SK-N-MC (cell line): ENCODE measurements at places on chromosomes 12 and 14.
A peak's percentile ranks its signal among the peaks of the same experiment; 100 is the strongest.

DNA sequence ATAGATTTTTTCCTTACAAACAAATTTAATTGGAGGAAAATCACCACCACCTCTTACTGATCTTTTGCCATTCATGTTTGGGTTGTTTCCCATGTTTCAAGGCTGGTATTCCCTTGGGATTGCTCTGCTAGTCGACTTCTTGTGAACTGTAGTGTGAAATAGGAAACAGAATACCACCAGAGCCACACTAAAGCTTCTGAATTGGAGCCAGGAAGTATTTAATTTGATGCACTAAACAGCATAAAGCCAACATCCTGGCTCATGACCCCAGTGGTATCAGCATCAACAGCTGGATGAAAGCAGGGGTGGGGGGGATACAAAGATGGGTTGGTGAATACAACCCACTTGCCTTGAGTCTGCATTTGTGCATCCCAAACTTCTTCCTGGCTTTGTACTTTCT is 127.5 kb downstream of the TBC1D30 start:
- DNase-seq = no peak

- DNase-seq = peak; percentile 66
Measured at GRCh38 chr12:70197345-70197744, 45.9 kb upstream of the CNOT2 start.

- DNase-seq = no peak
Measured at GRCh38 chr14:34038358-34039057, 87.6 kb upstream of the EGLN3 start.

DNA sequence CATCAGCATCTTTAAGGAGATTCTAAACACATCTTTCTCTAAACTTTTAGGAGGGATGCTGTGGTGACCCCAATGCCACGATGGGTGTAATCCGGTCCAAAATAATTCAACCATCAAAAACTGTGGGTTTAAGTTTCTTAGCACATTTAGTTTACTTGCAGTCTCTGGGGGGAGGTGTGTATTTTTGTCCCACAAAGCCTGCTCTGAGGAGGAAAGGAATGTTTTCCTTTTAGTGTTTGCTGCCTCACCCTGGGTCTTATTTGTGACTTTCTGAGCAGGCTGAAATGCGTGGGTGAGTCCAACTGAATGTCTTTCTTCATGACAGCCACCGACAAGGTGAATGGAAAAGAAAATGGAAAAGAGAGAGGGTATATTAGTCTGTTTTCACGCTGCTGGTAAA is 1324.7 kb downstream of the AACS start:
- DNase-seq = no peak

DNA sequence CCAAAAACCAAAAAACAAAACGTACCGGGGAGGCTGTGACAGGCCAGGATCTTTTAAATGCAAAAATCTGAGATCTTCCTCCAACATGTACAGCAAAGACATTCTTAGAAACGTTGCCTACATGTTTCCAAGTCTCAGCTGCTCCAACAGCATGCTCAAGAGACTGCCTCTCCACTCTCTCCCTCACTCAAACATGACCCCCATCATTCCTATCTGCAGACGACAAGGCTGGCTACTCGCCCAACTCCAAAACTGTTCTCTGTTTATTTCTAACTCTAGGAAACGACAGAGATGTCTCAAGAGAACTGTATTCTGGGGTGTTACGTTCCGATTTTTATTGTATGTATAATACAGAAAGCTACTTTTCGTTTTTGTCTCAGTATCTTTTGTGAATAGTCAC is 57.5 kb upstream of the TMCC3 start:
- no peak for DNase-seq

DNA sequence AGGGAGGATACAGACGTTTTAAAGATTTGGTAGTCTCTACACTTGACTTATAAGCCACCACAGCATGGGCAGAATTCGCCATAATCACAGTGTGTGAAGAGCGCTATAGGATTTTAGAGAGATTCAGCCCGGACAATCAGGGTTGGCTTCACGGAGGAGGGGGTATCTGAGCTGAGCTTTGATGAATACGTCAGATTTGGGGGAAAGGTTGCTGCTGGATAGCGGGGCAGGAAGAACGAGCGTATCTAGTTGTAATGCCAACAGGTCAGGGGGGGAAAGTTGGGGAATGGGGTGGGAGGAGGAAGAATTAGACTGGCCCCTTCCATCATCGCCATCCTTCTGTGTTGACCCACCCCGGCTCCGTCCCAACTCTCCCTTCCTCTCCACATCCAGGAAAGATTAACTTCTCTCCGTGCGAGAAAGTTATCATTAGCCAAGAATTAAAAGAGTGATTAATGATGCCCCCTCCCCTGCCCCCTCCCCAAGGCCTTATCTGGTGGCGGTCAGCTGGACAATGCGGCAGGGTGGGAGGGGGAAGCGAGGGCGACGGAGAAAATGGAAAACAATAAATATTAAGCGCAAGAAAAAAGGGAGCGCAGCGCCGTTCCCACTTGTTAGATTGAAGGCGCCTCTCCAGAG is 13.5 kb upstream of the GPATCH2L start:
- no peak for DNase-seq

- DNase-seq = no peak
Measured at GRCh38 chr14:65027127-65027799, 40.6 kb downstream of the FNTB start.

DNA sequence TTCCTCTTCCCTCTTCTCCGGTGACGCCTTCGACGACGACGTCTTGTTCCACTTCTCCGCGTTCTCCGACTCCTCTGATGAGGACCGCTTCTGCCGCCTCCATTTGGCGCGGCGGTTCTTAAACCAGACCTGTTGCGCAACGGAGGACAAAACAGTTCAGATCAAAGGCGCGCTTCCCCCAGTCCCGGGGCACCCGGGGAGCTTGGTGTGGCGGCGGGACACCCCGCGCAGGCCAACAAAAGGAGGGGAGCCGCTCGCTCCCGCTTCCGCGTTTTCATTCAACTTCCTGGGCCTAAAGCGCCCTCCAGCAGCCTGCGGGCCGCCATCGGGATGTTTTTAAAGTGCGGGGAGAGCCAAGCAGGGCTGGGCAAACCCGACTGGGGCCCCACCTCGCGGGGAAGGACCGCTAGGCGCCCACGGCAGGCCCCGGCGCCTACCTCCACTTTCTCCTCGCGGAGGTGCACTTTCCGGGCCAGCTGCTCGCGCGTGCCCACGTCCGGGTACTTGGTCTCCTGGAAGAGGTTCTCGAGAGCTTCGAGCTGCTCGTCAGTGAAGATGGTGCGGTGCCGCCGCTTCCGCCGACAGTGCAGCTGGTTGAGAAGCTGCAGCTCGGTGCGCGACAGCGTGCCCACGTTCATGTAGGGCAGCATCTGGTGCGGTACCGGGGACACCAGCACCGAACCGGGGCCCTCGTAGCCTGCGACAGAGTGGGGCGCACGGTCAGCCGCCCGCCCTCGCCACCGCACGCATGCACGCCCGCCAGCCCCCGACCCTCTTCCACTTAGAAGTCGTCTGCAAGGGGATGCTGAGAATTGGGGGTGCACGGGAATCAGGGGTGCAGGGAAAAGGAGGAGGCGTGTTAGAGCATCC is 1.2 kb downstream of the GSC start:
- no peak for DNase-seq

GRCh38 chr12:108752387-108752786 is 21.1 kb upstream of the CORO1C start:
- no peak for DNase-seq

- no peak for DNase-seq
Measured at GRCh38 chr14:103694572-103695026, 20.7 kb downstream of the XRCC3 start.

DNA sequence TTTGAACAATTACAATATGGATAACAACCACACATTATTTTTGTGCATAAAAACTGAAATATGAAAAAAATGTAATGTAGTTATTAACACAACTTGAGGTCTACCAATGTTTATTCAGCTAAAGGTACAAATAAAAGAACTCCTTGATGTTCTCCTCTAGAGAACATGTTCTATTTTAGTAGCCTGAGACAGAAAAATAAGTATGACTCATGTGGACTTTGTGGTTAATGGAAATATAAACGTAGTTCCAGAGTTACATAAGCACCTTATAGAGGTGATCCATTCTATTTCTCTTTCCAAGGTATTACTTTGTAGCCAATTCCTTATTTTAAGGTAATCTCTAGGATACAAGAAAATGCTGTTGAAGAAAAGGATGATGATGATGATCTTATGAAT is 25.7 kb downstream of the ALKBH1 start:
- no peak for DNase-seq

DNA sequence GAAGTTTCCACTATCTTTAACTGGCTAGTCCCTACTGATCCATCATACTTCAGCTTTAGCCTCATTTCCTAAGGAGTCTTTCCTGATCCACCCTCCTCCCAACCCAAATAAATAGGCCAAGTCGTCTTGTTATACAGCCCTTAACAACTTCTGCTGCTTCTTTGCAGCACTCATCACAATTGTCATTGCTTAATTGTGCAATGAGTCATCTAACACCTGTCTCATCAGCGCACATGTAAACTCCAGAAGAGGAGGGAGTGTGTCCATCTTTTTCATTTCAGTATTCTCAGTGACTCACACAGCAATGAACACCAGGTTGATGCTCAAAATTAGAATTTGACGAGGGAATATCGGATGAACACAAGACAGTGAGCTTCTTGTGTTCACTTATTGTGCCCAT is 87.3 kb downstream of the SUDS3 start:
- DNase-seq = no peak

- no peak for DNase-seq
Measured at GRCh38 chr12:56631790-56632700, 1.9 kb upstream of the BAZ2A start.

DNA sequence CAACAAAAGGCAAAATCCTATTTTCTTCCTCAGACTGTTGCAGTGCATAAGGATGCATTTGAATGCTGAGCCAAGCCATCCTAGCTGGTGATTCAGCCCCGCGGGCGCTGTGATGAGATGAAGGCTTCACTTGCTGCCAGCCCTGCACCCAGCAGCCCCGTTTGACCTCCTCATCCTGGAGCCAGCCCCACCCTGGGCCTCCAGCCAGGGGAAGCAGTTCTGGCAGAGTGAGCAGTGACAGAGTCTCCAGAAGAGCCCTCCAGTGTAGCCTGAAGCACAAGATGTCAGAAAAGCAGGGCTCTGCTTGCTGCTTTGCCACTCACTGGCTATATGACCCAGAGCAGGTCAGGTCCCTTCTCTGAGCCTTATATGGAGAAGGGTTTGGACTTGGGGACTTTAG is 96.2 kb upstream of the HSPB8 start:
- no peak for DNase-seq

DNA sequence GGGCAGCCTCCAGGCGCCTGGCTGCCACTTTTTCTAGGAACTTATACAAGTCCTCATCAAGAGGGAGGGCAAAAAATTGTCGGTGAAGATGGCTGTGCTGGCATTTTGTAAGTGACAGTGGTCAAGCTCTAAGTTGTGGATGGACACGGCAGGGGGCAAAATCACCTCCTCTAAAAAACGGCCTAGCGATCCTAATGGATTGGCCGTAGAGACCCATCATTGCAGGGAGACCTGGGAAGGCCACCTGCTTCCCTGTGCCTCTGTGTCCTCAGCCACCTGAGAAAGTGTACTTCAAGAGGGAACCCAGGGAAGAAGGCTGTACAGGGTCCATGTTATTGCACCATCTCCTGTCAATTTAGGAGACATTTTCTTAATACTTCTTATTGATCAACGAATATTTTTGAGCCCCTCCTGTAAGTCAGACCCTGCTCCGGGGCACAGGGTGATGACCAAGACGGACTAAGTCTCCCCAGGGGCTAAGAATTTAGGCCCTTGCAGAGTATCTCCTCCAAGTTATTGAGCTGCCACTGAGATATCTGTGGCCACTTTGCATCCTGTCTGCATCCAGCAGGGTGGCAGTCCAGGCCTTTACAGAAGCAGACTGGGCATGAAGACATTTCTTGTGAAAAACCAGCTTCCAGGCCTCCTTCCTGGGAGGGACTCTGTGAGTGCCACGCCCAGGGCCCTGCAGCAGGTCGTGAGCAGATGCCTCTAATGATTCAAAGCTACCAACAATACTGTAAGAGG is 40.5 kb downstream of the PSMA6 start:
- DNase-seq = no peak
